ENCODE measurements at places on chromosomes 16 and 17.

DNA sequence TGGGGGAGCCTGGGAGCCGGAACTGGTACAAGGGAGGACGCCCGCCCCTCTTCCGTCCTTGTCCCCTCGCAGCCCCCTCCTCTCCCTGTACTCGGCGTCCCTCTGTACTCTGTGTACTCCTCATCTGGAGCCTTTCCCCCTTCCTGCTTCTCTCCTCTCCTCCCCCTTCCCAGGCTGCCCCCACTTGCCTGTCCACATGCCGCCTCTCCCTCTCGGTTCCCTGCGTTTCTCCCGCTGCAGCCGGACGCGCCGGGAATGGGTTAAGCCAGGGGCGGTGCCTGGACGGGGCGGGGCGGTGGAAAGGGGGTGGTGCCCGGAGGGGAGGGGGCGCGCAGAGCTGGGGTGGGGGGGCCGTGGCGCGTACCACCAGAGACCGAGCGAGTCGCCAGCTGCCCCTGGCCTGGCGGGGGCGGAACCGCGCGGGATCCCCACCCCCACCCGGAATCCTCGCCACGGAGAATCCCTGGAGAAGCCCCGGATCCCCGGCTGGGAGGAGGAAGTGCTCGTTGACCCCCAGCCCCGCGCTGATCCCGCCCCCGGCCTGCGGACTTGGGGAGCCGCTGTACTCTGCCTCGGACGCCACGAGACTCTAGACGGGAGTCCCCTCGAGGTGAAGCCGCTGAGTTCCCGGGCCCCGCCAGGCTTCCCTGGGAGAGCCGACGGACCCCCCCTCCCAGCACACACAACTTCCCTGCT is 22.6 kb downstream of the GJD3 start:
- no peak for DNase-seq

- peak; percentile 7 for DNase-seq
Observed at GRCh38 chr16:72474501-72475123, 302.7 kb upstream of the PMFBP1 start.

GRCh38 chr17:2090804-2091534 is 36.1 kb downstream of the HIC1 start:
- no peak for DNase-seq

- no peak for DNase-seq
Observed at GRCh38 chr17:75087558-75088453, at the start of gene SLC16A5. TSS of gene SLC16A5 (plus strand) at chr17:75087954. CDS start at chr17:75093637, 5,683 bp downstream.

- no peak for DNase-seq
Observed at GRCh38 chr17:58317421-58318064, 11.1 kb downstream of the TSPOAP1 start.

GRCh38 chr16:81494434-81494806 is 49.8 kb downstream of the CMIP start:
- no peak for DNase-seq

DNA sequence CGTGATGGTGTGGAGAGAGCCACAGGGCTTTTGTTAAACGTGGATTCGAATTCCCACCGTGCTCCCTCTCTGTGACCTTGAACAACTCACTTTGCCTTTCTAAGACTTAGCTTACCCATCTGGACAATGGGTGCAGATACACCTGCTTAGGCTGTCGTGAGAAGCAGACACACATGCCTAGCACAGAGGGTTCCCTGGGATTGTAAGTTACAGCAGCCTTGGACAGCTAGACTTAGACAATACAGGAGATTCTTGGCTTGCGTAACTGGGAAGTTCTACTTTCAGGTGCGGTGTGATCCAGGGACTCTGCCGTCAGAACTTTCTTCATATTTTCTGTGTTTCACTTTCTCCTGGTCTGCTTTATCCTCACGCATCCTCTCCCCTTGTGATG is 127.0 kb downstream of the ABCC1 start:
- DNase-seq: no peak

DNA sequence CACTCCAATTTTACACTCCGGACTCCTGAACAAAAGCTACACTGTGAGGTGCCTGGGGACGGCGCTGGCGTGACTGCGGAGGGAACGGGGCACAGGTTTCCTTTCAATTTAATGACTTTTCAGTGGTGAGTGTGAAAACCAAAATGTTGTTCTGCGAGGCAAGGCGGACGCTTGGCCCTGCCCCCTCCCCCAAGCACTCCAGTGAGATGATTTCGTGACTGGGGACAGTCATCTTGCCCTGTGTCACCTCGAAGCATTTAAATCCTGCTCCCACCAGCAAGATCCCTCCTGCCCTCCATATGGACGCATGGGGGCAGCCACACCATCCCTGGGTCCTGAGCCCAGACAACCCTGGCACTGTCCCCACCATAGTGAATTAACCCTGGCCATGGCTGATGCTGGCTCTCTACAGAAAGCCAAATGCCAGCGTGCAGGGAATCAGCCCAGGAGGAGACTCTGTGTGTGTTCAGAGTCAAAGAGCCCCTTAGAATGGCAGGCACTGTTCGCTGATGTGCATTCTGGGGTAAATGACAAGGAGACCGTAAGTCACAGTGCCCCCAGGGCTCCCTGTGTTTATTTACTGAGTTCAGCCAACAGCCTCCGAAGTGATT is 41.0 kb downstream of the C16orf95 start:
- DNase-seq: no peak

GRCh38 chr17:46106966-46107644 is 86.1 kb downstream of the KANSL1 start:
- DNase-seq: no peak

GRCh38 chr16:84087466-84088151 is 29.1 kb downstream of the MBTPS1 start:
- no peak for DNase-seq

- DNase-seq: no peak
Observed at GRCh38 chr17:57144567-57144966, 59.5 kb downstream of the AKAP1 start.

GRCh38 chr17:66331038-66331816 is 28.8 kb downstream of the PRKCA start:
- DNase-seq: no peak

- DNase-seq: no peak
Observed at GRCh38 chr17:42774066-42774745, 957 bp downstream of the VPS25 start.

DNA sequence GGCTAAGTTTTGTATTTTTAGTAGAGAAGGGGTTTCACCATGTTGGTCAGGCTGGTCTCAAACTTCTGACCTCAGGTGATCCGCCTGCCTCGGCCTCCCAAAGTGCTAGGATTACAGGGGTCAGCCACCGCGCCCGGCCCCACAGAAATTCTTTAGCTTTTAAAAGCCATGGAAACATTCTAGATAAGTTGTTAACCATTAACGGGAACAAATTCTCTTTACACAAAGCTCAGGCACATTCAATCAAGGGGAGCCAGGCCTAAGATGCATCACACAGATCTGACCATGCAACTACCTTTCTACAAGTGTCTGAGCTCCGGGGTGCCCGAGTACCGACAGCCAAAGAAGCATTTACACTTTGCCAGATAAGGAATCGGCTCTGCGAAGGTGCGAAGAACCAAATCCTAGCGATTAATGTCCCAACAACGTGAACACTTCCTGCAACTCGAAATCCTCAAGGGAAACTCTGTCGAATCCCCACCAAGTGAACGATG is 1.0 kb downstream of the EMC8 start:
- no peak for DNase-seq

DNA sequence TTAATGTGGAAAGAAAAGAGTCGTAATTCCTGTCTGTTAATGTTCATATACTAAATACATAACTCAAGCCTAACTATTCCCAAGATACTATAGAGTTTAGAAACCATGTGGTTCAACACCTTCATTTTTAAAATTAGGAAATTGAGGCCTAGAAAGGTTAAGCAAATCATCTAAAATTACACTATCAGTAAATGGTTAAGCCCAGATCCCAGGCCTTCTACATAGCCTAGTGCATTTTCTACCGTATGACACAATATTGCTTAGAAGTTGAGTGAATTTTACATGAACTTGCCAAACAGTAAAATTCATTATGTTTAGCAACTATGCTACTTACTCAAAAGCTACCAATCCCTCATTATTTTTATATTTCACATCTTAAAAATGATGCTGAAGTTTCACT is 6.8 kb downstream of the NACA2 start:
- DNase-seq: no peak

GRCh38 chr16:89385712-89386111 is 104.6 kb downstream of the ANKRD11 start:
- DNase-seq: no peak

GRCh38 chr17:73291260-73291801 is 20.5 kb downstream of the CDC42EP4 start:
- no peak for DNase-seq

GRCh38 chr17:61410141-61411010 is 10.7 kb downstream of the TBX2 start:
- peak; percentile 55 for DNase-seq

GRCh38 chr17:57104461-57105175 is 19.6 kb downstream of the AKAP1 start:
- DNase-seq: no peak

GRCh38 chr17:40068584-40068916 is 5.8 kb downstream of the THRA start:
- DNase-seq: no peak

DNA sequence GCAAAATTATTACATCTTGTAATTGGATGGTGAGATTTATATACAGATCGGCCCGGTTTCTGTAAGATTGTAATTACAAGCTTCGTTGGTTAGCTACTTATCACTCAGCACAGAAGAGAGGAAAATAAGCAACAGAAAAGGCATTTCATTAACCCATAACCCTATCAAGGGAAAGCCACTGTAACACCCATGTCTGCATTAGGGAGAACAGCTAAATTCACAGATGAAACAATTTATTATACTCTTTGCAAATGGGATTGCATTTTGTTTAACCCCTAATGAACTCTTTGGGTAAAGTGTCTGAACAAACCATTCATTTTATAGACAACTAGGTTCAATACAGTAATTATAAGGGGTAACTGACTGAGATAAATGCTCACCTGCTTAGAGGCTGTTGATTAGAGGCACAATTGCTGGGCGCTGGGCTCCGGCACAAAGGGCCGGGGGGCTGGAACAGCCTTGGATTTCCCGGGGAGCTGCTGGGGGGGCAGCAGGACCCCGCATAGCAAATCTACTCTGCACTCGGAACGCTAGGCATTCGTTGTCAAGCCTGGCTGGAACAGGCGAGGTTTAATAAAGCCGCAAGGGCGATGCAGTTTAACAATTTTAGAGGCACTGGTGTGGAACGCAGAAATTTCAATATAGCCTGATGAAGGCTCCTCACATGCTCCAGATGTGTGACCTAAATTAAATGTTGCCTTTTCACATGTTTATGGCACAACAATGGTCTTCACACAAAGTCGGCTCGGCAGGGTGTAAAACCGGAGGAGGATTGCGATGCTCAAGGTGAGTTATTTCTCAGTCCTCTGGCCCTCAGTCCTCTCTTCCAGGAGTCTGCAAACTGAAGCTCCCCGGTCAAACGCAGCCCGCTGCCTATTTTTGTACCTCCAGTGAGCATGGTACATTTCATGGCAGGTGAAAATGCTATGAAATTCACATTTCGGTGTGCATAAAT is 134.0 kb upstream of the IRX6 start:
- no peak for DNase-seq

GRCh38 chr16:8751481-8752311 is 45.7 kb downstream of the TMEM186 start:
- no peak for DNase-seq

DNA sequence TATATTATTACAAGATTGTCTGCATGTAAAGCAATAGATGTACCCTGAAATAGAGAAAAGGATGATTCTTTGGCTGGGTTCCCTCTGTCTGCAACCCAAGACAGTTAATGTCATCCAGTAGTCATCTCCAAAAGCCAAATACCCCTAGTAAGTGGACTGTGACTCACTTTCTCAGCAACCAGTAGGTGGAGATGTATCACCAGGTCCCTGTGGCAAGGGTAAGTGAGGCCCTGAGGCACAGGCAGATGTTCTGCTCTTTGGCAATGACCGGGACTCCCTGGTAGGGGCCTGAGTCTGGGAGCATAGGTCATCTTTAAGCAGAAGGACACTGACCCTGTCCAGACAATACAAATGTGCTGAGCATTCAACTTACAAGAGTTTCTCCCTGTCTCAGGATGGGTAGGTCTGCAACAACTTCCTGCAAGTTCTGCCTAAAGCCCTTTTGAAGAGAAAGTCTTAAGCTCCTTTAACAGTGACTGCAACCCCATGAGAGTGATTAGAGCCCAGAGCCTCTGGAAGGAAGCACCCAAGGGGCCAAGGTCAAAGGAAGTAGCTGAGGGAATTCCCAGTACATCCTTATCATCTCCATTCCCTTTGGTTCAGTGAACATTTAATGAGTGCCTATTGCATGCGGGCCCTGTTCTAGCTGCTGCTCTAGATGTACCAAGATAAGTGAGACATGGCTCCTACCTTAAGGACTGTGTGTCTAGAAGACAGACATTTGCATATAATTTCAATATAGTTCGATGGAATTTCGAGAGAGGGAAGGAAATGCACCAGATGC is 31.9 kb downstream of the PMP22 start:
- DNase-seq: peak; percentile 32

DNA sequence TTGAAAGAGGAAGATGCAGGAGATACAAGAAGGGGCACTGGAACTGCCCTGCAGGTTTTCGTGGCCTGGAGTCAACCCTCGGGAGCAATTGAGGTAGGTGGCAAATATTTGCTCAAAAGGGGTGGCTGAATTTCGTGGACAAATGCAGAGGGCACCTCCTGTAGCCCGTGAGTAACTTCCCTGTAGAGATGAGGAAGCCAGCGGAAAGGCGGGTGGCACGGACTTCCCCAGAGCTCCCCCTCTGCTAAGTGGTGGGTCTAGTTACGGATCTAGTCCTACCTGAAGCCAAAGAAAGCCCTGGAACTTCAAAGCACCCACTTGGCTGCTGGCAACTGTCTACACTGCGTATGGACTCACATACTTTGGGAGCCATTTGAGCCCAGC is 1.0 kb upstream of the ATP2C2 start:
- DNase-seq: no peak

GRCh38 chr17:69143151-69143550 is 1.5 kb upstream of the ABCA6 start:
- DNase-seq: no peak

GRCh38 chr16:50859628-50860360 is 117.9 kb downstream of the CYLD start:
- DNase-seq: no peak

GRCh38 chr17:36690190-36690589 is 88.8 kb downstream of the MRM1 start:
- DNase-seq: no peak

- no peak for DNase-seq
Observed at GRCh38 chr17:43979671-43980070, 24.8 kb upstream of the NAGS start.

DNA sequence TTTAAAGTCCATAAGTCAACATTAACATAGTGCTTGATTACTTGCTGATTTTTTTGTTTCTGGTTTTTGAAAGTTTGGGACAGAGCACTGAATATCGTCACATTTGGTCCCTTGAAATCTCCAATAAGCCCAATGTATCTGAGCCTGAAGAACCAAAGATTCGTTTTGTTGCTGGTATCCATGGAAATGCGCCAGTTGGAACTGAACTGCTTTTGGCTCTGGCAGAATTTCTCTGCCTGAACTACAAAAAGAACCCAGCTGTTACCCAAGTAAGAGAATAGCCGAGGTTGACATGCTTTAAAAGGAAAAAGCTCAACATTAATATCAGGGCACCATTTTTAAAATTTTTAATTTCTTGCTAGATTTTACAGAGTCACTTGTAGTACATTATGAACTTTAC is 27.7 kb upstream of the GOSR1 start:
- DNase-seq: peak; percentile 62
